Cerebellar nuclear complex (tissue), 1 donor: ENCODE measurements at places on chromosomes 5 and 9.
A peak's percentile ranks its signal among the peaks of the same experiment; 100 is the strongest.

GRCh38 chr5:6506611-6507010 lies 58.0 kb downstream of the UBE2QL1 start:
- DNase-seq, result no peak

GRCh38 chr9:34891386-34891785 lies 66.7 kb upstream of the PHF24 start:
- DNase-seq, result no peak

DNA sequence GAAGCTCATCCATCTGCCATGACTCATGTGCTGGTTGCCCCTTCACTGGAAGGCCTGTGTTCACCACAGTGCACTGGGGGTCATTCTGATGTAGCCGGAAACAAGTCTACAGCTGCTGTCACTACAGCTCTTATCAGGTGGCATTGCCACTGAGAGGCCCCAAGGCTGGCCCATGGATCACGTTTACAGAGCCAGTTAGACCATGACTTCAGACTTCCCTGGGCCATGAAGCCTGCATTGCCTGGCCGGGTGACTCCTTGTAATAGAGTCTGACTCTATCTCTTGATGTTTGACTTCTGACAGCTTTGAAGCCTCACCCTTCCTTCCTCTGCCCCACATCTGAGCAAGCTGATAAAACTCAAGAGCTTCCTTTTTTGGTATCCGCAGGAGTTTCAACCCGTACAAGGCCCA lies 473.5 kb upstream of the DAP start:
- DNase-seq, result no peak

DNA sequence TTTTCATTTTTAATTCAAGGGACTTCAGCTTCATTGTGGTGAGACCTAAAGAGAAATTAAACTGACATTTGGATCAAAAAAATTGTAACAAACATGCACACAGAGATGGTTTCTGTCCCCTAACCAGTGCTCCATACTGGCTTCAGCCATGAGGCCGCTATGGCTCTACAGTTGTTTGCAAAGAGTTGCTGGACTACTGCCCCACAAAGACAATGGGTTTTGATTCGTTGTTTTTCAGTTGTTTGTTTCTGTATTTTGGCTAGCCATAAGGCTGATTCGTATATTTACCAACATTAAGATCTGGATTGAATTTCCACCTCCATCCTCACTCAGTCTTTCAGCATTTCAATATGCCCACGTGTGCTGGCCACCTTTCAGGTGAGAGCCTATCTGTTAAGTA lies 163.7 kb upstream of the KIF2A start:
- no peak for DNase-seq

GRCh38 chr5:106680330-106680729 lies 990.4 kb downstream of the EFNA5 start:
- no peak for DNase-seq

- DNase-seq, result no peak
Measured at GRCh38 chr5:40734986-40735385, 20.8 kb downstream of the TTC33 start.

DNA sequence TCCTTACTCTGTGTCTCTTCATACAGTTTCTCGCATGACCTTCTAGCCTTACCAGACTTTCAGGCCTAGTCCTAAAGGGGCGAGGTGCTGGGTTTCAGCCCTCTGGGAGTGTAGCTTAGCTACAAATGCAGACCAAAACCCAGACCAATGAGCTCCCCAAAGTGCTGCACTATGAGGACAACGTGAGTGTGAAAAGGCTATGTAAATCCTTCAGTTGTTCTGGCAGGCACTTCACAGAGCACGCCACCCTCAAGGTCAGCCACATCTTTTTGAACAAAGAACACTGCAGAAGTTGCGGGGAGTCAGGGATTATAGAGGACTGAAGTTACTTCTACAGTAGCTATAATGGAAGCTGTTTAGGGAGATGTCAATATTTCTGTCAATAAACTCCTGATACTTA lies 301.7 kb downstream of the MARCHF11 start:
- no peak for DNase-seq

DNA sequence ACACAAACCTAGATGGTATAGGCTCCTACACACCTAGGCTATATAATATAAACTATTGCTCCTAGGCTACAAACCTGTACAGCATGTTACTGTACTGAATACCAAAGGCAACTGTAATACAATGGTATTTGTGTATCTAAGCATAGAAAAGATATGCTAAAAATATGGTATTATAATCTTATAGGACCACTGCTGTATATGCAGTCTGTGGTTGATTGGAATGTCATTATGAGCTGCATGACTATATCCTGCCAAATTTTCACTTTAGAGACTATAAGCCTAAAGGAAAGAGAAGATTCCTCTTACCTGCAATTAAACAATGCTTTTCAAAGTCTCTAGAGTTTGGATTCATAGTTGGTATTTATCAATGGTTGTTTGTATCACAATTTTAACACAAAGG lies 24.7 kb upstream of the ACOT12 start:
- DNase-seq, result no peak

- no peak for DNase-seq
Measured at GRCh38 chr9:101504188-101504587, 29.5 kb upstream of the RNF20 start.

DNA sequence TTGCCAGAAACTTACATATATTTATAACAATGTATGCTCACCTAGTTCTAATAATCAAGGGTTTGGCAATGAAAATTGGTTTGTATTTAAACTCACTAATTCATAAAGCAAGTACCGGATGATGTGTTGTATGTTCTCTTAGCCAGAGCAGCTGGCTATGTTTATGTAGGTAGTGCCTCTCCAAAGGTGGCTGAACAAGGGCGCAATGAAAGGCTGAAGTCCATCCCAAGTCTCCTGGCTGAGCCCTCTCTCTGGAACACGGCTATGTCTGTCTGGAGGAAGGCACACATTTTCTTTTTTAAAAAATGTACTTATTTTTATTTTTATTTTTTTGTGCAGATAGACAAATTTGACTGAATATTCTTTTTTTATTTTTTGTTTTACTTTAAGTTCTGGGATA lies 141.2 kb upstream of the DAB2 start:
- DNase-seq, result no peak

GRCh38 chr9:108360304-108360703 lies 495.5 kb downstream of the ACTL7B start:
- no peak for DNase-seq

- DNase-seq, result no peak
Measured at GRCh38 chr9:121357011-121357410, 13.0 kb downstream of the STOM start.

DNA sequence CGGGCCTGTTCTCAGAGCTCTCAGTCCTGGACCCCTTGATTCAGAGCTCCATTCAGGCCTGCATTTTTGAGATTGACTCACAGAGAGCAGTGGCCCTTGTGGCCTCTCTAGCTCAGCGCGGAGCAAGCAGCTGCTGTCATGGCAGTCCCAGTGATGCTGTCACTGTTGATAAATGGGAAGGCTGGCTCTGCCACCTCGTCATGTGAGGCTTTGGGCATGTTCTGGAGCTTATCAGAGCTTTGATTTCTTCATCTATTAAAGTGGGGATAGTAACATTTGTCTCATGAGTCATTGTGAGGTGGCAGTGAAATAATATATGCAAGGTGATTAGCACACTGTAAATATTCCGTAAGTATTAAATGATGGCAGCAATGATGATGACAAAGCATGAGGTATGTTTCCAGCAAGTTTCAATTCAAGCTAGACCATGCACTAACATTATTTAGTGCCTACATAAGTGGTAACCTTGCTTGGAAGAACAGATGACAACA lies 126.4 kb upstream of the CXCL14 start:
- DNase-seq, result no peak

DNA sequence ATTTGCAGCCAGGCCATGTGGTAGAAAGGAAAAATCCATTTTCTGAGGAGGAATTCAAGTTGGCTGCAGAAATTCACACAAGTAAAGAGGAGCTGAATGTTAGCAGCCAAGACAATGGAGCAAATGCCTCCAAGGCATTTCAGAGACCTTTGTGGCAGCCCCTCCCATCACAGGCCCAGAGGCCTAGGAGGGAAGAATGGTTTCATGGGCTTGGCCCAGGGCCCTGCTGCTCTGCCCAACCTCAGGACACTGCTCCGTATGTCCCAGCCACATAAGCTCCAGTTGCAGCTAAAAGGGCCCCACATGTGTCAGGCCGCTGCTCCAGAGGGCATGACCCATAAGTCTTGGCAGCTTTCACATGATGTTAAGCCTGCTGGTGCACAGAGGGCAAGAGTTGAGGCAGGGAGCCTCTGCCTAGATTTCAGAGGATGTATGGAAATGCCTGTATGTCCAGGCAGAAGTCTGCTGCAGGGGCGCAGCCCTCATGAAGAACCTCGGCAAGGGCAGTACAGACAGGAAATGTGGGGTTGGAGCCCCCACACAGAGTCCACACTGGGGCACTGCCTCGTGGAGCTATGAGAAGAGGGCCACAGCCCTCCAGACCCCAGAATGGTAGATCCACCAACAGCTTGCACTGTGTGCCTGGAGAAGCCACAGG lies 144.2 kb upstream of the EPB41L4A start:
- no peak for DNase-seq

GRCh38 chr9:107351382-107352045 lies 68.4 kb downstream of the RAD23B start:
- no peak for DNase-seq

DNA sequence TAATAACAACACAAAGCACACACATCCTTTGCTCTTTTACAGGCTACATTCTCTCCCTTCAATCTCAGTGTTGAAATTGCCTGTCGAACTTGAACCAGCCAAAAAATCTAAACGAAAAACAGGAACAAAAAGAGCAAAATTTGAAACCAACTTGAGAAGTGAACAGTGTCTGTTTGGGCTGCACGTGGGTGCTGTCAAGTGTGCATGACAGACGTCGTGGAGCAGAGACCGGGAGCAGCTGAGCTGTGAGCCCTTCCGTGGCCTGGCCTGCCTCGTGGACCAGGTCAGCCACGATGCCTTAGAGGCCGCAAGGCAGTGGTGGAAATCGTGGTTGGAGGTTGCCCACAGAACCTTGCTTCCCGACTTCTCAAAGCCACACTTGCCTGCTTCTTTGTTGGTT lies 34.8 kb upstream of the DENND1A start:
- DNase-seq, result no peak

- DNase-seq, result peak; percentile 25
Measured at GRCh38 chr5:115543365-115544042, 1.1 kb downstream of the FEM1C start.

DNA sequence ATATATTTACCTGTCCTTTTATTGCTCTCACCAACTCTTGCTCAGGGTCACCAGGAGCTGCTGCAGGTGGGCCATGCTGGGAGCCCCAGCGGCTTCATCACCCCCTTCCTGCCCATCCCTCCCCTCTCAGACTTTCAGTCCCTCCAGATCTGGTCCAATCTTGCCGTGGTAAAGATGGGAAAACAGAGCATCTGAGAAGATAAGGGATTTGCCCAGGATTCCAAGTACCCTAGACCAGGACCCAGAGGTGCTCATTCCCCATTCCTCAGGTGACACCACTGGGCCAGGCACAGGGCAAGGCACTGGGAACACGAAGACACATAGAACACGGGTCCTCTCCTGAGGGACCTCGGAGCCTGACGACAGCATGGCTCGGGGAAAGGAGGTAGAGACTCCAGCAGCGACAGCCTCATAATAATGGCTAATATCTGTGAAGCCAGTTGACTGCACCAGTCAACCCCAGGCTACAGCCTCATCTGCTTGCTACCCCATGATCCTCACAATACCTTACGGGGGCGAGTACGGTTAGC lies 18.0 kb downstream of the TMOD1 start:
- no peak for DNase-seq

DNA sequence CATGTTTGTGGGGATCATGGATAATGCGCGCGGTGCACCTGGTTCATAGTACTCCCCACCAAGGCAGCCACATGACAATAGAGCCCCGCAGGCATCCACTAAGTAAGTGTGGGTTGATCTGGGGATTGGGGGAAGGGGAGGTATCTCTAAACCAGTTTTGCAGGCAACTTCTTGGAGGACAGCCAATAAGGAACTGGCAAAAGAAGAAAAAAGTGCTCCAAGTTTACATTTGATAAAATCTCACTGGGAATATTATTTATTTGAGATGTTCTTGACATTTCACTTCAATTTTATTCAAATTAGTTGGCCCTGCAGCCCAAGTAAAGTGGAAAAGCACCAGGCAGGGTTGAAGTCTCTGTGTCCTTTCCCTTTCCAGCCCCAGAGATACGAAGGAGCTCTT lies 8.5 kb downstream of the FBP1 start:
- no peak for DNase-seq

DNA sequence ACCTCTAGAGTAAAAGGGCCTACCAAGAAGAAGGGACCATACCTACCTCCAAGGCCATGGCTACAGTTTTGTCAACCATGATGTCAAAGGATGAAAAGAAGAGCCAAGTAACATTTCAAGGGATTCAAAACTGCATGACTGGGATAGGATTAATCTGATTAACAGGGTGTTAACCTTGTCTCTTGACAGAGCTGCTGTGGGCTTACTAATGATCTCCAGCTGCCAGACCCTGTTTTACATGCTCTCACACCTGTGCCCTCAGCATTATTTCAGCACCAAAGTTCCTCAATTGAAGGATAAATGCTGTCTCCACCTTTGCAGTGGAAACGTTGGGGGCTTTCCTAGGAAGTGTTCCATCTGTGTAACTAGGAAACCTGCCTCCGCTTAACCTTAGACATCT lies 78.3 kb downstream of the DMAC1 start:
- DNase-seq, result no peak

GRCh38 chr5:178866946-178867345 lies 7.2 kb downstream of the ZNF354B start:
- DNase-seq, result no peak

GRCh38 chr5:33422191-33422590 lies 18.6 kb upstream of the TARS1 start:
- no peak for DNase-seq

DNA sequence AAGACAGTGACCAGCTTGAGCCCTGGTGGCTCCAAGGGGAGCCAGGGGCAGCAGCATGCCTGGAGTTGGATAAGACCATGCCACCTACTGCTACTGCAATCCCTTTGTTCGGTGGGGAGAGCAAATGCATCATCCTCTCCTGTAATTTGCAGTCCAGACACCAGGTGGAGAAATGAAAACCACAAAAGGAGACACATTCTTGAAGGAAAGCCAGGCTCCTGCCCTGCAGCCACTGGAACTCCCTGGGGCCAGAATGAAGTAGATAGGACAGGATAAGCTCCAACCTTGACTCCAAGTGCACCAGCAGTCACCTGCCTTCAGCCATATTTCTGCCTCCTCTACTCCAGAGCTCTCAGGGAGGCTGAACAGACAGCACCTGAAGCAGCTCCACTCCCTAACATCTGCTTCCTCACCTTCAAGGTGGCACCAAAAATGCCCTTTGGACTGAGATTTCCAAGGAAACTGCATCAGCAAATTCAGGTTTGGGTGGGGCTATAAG lies 65.1 kb upstream of the IQGAP2 start:
- no peak for DNase-seq

GRCh38 chr5:126516133-126516532 lies 78.9 kb downstream of the ALDH7A1 start:
- DNase-seq, result no peak

GRCh38 chr9:16954040-16954439 lies 83.6 kb upstream of the BNC2 start:
- DNase-seq, result no peak
